ENCODE measurements at places on chromosomes 11 and 22. TPM values are rescaled to one million over a fixed set of nuclear protein-coding genes. Genes with fewer than 3 reads are reported as not detected.

DNA sequence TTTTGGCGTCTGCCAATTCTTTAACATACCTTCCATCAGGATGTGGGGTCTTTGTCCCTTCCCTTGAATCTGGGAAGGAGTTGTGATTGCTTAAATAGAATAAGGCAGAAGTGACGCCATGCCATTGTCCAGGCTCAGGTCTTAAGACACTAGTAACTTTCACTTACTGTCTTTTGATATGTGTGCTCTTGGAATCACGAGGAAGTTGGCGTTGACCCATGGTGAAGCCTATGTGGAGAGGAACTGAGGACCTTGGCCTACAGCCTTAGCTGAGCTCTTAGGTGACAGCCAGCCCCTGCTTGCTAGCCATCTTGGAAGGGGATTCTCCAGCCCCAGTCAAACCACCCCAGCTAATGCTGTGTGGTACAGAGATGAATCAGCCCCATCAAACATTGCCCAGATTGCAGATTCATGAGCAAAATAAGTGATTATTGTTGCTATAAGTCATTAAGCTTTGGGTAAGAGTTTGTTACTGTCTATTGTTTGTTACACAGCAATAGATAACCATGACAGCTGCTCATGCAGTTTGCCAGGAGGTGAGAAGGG lies 17.6 kb upstream of the CLPB start:
- DNase-seq: no peak

- DNase-seq: no peak
Measured at GRCh38 chr22:41094041-41094593, 1.7 kb downstream of the EP300 start.

GRCh38 chr11:45930951-45931570 lies 8.6 kb downstream of the LARGE2 start:
- no peak for DNase-seq

DNA sequence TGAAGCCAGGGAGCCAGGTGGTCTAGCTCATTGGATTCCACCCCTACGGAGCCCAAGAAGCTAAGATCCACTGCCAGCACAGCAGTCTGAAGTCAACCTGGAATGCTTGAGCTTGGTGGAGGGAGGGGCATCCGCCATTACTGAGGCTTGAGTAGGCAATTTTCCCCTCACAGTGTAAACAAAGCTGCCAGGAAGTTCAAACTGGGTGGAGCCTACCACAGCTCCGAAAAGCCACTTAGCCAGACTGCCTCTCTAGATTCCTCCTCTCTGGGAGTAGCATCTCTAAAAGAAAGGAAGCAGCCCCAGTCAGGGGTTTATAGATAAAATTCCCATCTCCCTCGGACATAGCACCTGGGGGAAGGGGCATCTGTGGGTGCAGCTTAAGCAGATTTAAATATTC lies 620.3 kb downstream of the NELL1 start:
- no peak for DNase-seq

DNA sequence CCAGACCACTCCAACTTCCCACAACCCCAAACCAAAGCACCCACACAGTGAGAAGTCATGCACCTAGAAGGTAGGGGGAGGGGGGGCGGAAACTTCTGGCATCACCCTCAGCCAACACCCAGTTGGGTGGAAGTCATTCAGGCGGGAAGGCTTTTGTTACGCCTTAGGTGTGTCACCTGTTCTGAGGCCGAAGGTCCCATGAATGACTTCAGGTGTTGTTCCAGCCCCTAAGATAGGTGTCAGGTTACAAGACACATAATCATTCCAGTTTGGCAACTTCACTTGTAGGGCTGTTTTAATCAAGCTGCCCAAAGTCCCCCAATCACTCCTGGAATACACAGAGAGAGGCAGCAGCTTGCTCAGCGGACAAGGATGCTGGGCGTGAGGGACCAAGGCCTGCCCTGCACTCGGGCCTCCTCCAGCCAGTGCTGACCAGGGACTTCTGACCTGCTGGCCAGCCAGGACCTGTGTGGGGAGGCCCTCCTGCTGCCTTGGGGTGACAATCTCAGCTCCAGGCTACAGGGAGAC lies at the start of gene TMPRSS4:
Gene TMPRSS4, plus strand, starts transcription at position 325 of the 528 bp plus-strand sequence. CDS start 225 bp downstream, outside the sequence.
- DNase-seq: no peak

GRCh38 chr11:3616721-3617460 lies 24.9 kb downstream of the ART5 start:
- no peak for DNase-seq

DNA sequence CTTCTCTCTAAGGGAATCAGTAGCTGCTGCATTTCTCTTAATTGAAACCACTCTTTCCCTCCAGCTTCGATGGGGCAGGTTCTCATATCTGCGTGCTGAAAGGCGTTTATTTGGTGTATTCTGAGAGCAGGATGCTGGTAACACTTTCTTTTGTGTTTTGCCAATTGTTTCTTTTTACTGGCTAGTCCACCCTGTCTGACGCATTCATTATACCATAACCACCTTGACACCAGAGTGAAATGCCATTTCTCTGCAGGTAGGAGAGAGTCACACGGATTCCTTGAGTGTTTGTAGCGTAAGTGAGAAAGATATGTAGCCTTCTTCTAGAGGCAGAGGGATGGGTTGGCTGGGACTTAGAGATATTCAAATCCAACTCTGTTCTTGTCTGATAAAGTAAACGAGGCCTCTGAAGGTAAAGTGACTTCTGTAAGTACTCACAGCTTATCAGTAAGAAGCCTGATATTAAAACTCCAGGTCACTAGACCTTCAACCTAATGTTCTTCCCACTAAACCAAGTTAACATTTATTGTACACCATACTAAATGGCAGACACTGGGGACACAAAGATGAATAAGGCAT lies 21.4 kb downstream of the CD44 start:
- no peak for DNase-seq

DNA sequence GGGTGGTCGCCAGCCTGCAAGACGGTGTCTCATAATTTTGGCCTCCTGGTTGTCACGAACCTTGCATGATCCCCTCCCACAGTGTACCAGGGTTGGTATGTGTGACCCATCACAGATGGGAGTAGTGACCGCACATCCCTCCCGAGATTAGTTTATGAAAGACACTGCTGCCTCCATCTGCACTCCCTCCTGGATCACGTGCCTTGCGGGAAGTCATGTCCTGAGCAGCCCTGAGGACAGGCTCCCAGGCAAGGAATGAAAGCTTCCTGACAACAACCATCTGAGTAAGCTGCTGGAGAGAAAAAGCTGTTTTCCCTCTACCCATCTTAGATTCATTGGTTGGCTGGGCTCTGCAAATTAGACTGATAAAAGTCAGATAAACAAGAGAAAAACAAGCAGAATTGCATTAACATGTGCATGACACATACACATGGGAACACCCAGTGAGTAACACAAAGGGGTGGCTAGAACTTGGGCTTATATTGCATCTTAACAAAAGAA lies 14.4 kb upstream of the PAMR1 start:
- DNase-seq: no peak

DNA sequence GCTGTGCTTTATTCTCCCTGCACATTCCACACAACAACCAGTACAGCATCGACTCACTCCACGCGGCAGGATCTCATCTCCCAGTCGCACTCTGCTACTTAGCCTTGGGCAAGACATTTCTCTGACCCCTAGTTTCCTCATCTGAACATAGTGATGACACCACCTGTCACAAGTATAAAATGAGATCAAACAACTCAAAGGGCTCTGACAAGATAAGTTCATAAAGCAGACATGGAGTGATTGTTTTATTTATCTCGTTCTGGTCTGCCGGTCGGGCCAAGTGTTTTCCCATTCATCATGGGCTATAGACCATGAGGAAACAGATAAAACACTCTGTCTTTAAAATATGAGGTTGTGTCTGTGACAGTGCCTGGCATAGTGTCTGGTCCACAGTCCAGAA lies 35.0 kb downstream of the DSCAML1 start:
- DNase-seq: no peak

GRCh38 chr22:42992886-42993479 lies 22.0 kb downstream of the PACSIN2 start:
- no peak for DNase-seq

Gene OR52K2
- not detected for total RNA-seq

GRCh38 chr11:65506772-65507505 lies 8.1 kb downstream of the MALAT1 start:
- no peak for DNase-seq

DNA sequence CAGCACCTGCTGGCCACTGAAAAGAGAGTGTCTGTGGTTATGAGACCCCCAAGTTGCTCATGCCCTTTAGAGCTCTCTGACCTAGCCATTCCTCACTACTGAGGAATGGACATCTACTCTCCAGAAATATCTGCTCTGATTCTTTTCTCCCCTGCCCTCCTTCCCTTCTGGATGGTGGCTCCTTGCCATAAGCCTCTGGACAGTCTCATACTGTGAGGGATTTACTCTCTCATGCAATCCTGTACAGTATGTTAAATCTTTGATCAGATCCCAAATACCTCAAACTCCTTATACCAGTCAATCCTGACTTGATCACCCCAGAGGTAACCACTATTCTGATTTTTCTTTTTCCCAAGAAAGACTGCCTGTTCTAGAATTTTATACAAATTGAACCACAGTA lies 80.7 kb downstream of the ARHGAP20 start:
- DNase-seq: no peak

Gene TEX12
- not detected for total RNA-seq

DNA sequence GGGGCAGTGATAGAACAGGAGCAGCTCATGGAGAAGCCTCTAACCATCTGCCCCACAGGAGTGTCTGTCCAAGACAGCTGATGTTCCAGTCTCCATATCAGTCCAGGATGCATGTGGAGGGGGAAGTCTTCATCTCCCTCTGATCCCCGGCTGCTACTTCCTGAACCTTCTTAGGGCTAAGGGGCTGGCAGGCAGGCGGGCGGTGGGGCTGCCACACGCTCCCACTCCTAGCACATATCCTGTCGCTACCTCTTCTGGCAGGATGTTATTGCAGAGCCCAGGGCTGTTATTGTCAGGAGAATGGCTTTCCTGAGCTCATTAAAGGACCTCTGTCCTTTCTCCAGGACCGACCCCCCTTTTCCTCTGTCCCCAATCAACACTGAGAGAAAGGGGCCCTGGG lies 25.4 kb downstream of the LRRC55 start:
- no peak for DNase-seq

- no peak for DNase-seq
Measured at GRCh38 chr22:35037089-35037488, 28.9 kb upstream of the ISX start.

- DNase-seq: no peak
Measured at GRCh38 chr11:95267601-95268213, 36.7 kb upstream of the SESN3 start.

- no peak for DNase-seq
Measured at GRCh38 chr11:93730108-93731107, 10.9 kb downstream of the TAF1D start.

DNA sequence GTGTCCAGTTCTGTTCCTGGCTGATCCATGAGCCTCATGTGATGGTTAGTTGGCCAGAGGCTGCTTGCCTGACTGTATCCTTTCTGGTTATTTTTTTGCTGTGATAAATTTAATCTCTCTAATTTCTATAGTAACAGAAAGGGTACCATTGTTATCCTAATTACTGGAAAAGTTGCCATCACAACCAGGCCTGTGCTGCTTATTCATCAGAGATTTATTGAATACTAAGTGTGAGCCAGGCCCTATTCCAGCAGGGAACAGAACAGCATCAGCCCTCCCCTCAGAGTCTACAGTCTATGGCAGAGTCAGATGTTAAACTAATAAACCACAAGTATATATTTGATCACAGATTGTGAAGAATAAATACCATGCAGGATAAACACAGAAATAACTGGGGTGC lies 86.8 kb downstream of the DEPDC5 start:
- DNase-seq: no peak

GRCh38 chr11:116044941-116045340 lies 540.7 kb upstream of the CADM1 start:
- DNase-seq: no peak

GRCh38 chr22:44815099-44816070 lies 63.0 kb downstream of the ARHGAP8 start:
- no peak for DNase-seq

GRCh38 chr11:49851971-49852389 lies 100.2 kb upstream of the OR4C13 start:
- no peak for DNase-seq

Gene CREB3L1
- total RNA-seq: 0.14 TPM

DNA sequence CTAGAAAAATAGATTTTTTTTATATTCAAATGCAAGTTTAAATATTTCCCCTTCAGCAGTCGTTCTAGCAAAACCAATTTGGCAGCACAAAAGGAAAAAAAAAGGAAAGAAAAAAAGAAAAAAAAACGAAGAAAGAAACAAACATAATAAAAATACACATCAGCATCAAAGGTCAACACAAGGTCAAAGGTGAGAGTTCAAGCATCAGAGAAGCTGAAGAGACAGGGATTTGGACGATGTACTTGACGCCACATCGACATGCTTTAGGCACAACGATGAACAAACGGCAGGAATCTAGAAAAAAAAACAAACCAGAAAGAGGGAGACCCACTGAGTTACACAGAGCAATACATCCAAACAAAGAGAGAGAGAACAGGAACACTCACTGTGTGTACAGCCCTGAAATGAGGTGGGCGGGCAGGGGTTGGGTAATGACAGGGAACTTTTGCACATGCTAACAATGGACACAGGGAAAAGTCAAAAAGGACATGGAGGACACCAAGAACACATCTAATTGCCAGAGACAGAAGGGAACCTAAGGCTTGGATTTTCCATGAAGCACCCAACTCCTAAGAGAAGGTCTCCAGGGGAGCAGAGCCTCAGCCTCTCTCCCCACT lies 19.8 kb upstream of the RAPSN start:
- no peak for DNase-seq

- no peak for DNase-seq
Measured at GRCh38 chr22:22939588-22940368, 52.2 kb downstream of the IGLL5 start.
